ENCODE measurements at places on chromosomes 12 and 14.
A peak's percentile ranks its signal among the peaks of the same experiment; 100 is the strongest.

GRCh38 chr12:57240926-57241401, 10.0 kb downstream of the STAC3 start:
- DNase-seq: peak; percentile 81

- DNase-seq: peak; percentile 90
Observed at GRCh38 chr12:102964872-102965271, 7.4 kb downstream of the ASCL1 start.

DNA sequence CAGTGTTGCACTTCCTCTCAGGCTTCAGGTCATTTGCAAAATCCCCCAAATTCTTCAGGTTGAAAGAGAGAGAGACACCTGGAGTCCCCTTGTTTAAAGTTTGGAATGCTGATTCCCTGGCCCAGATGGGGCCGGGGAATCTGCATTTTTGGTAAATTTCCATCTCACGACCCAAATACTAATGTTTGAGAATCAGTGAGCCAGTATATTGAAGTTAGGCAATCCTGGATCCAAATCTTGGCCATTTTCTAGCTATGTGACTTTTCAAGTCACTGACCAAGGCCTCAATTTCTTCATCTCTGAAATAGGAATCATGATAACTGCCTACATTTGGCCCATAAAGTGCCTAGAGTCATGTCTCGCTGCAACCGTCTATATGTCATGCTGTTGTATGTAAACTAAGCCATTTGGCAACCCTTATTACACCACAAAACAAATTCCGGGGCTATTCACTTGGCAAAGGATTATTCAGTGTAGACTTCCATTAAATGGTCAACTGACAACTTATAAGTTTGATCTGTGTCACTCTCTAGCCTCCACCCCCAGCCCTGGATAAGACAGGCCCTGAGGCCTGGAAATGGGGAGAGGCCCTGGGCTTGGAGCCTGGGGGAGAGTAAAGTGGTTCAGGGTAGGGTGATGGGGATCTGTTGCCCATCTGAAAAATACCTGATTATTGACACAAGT, 3.7 kb upstream of the ZFP36L1 start:
- no peak for DNase-seq

- DNase-seq: no peak
Observed at GRCh38 chr14:82230748-82231147, 697.1 kb upstream of the SEL1L start.

GRCh38 chr14:66065188-66065587, 421.0 kb upstream of the CCDC196 start:
- no peak for DNase-seq

GRCh38 chr12:12719496-12719895, 2.3 kb downstream of the CDKN1B start:
- DNase-seq: peak; percentile 35

DNA sequence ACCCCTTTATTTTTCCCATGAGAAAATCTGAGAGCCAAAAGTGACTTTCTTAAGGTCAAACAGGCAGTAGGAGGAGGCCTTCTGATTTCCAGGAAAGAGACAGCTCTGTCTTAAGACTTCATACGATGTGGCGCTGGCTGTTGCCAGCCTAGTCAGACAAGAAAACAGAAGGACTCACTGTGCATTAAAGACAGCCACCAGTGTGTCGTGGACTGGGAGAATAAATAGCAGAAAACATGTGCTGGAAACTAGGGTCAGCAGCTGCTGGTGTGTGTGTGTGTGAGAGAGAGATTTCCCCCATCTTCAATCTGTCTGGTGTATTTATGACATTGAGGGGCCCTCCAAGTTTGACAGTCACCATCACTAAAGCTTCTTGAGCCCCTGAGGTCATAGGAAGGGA, 708.6 kb upstream of the TMEM132C start:
- no peak for DNase-seq

GRCh38 chr12:118377884-118378470, 1.6 kb downstream of the SUDS3 start:
- DNase-seq: peak; percentile 54

DNA sequence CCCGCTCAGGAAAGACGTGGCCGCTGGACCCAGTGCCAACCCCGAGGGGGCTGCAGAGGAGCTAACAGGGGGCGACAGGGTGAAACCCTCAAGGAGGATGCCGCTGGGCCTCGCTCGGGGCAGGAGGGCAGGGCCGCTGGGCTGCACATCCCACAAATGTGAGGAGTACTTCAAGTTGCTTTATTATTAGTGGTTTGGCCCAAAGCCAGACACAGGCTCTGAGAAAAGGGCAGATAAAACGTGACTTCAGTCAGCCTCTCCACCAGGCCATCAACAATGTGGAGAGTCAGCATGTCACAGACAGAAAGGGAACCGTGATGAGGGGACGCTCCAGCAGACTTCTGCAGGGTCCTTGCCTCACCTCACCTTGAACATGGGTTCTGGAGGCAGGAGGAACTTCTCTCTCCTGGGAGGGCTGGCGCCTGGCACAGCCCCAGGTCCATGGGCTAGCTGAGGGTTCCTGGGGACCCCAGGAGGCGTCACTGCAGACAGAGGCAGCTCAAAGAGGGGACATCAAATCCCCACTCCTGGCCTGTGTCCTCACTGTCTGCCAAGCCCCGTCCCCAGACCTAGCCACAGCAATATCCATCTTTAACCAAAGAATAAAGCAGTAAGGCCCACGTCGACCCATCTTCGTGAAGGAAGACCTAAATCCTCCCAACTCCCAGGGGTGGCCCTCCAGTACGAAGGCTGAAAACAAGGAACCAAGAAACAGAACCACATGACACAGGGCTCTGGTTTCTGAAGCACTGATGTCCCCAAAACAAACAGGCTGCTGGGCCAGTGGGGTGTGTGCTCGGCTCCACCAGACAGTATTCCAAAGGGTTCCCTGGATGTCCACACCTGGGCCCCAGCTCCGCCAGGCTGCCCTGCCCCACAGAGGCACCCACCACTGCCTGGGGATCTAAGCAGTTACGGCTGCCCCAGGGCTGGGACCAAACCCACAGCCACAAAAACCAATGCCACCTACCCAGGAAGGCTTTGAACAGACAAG, 35.1 kb downstream of the CCDC85C start:
- DNase-seq: peak; percentile 31

GRCh38 chr12:113424915-113425823, 3.0 kb downstream of the SDSL start:
- DNase-seq: peak; percentile 46

GRCh38 chr12:110444455-110444854, 5.7 kb downstream of the ARPC3 start:
- no peak for DNase-seq

DNA sequence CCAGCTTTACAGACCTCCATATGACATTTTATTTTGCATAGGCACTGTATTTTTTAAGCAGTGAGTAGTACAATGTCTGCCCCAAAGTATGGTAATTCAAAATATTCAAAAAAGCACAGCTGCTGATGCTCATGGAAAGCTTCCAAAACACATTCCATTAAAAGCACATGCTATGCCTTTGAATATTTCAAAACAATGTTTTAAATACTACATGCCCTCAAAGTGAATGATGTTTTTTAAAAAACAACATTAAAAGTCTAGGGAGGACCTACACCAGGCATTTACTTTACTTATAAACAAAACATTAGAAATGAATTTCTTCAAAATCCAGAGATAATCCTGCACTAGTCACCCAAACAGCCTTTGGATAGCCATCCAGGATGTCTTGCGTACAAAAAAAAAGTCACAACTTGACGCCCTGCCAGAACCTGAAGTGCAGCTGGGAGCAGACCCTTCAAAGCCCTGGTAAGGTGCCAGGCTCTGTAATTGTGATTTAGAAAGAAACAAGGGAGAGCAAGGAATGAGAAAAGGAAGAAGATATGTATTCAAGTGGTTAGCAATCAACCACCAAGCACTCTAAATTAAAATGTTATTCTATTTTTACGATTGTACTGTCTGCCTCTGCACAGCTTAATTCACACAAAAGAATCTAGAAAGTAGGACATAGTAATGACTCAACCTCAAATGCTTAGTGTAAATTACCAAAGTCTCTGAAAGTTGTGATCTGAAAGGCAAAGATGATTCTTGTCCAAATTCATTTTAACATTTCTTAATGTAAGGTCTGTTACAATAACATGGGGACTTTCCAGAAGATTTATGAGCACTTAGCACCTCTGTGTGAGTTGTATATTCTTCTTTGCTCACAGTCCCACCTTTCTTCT, 31.9 kb downstream of the CEP83 start:
- peak; percentile 51 for DNase-seq

DNA sequence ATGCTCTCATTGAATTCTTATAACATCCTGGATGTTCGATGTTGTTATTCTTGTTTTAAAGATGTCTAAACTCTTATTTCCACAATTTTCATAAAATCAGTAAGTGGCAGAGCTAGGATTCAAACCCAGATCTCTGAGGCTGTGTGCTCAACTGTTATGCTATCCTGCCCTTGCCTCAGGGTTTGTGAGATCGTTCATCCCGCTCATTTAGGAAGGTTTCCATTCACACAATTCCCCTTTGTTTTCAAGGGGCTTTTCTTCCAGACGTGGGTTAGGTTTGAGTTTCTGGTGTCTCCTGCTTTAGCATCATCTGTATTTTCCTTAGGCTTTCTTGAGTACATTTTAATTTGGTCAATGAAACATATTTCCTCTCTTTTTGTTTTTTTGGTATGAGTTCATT, 69.3 kb downstream of the APAF1 start:
- DNase-seq: no peak

DNA sequence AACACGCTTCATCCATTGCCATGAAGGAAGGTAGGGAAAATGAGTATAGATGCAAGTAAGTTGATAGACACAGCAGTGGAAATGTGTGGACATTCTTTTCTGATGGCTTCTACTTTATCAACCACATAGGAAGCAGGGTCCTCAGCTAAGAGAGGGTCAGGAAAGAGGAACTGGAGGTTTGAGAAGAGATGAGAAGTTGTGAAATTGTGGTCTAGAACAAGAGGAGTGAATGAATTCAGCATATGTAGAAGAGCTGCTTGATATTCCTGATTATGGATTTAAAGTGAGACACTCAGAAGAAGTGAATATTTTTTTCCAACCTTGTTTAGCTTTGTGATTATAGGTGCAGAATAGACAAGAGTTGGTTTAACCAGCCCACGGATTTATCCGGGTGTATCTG, 128.5 kb downstream of the SLC15A5 start:
- no peak for DNase-seq

GRCh38 chr12:66879409-66879808, 200.5 kb upstream of the GRIP1 start:
- DNase-seq: peak; percentile 86

GRCh38 chr14:103205541-103205906, 82.3 kb downstream of the TNFAIP2 start:
- no peak for DNase-seq

DNA sequence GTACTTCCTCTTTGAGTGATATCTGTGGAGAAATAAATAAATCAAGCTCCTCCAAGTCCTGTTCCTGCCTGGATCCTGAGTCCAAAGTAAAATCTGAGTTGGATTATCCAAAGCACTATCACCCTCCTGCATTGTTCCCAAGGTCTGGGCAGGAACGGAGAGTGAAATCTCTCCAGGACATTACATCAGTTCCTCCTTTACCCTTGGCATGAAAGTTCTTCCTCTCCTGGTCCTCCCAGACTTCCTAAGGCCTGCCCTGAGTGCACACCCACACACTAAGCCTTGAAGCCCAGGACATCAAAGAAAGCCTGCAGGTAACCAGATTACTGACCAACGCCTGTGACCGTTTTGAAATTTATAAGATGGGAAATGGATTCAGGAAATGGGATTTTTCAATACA, 206.8 kb upstream of the BCL2L14 start:
- no peak for DNase-seq

DNA sequence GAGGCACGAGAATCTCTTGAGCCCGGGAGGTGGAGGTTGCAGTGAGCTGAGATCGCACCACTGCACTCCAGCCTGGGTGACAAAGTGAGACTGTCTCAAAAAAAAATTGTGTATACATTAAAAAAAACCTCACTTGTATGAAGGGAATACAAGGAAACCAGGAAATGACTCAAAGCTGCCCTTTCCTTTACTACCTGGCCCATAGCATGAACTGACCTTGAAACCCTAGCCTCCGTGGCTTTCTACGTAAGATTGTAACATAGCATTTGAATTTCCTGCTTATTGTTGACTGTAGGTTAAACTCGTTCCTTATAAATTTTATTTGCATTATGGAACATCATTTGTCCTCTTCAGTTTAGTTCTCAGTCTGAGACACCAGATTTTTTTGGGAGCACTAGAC, 9.1 kb upstream of the DDX47 start:
- peak; percentile 4 for DNase-seq

- DNase-seq: no peak
Observed at GRCh38 chr14:21668377-21668776, 5.2 kb downstream of the OR4E1 start.

GRCh38 chr14:104137297-104138097, 890 bp upstream of the KIF26A start:
- peak; percentile 86 for DNase-seq

DNA sequence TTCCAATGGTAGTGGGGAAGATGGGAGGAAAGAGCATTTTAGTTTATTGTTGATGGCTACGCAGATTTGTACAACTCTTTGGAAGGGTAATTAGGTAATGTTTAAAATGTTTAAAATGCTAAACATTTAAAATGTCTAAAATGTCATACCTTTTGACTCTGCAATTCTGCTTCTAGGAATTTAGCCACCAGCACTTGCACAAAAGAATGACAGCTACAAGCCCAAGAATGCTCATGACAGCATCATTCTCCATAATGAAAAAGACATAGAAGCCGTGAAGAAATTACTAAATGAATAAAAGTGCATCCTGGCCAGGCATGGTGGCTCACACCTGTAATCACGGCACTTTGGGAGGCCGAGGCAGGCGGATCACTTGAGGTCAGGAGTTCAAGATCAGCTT, 19.9 kb upstream of the DYNC1H1 start:
- DNase-seq: no peak

- DNase-seq: no peak
Observed at GRCh38 chr12:55636116-55636655, 506 bp upstream of the OR10P1 start.

- DNase-seq: peak; percentile 63
Observed at GRCh38 chr14:106790189-106791036, 1264.0 kb downstream of the TMEM121 start.

DNA sequence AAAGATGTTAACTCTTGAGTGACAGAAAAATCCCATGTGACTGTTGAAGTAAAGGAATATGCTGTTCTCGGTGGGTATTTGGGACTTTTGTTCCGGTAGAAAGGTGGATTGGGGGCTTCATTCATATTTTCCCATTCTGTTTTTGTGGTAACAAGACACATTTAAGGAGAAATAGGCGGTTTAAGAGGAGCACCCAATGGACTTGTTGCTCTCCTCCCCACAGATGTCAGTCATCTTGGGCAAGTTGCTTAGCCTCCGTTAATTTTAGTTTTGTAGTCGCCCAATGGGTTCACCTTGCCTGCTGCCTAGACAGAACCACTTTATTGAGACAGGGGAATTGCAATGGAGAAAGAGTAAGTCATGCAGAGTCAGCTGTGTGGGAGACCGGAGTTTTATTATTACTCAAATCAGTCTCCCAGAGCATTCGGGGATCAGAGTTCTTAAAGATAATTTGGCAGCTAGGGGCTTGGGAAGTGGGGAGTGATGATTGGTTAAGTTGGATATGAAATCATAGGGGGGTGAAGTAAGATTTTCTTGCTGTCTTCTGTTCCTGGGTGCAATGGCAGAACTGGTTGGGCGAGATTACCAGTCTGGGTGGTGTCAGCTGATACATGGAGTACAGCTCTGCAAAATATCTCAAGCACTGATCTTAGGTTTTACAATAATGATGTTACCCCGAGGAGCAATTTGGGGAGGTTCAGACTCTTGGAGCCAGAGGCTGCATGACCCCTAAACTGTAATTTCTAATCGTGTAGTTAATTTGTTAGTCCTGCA, 50.3 kb downstream of the SLC38A1 start:
- DNase-seq: no peak

GRCh38 chr12:114774197-114774596, 90.2 kb upstream of the TBX3 start:
- DNase-seq: no peak

GRCh38 chr12:8037947-8038346, 5.4 kb downstream of the FOXJ2 start:
- DNase-seq: peak; percentile 17
